ENCODE measurements at places on chromosomes 5 and 9. TPM values are rescaled to one million over a fixed set of nuclear protein-coding genes. Genes with fewer than 3 reads are reported as not detected.

- ATAC-seq, result no peak
Measured at GRCh38 chr9:7859701-7860334, 60.2 kb upstream of the DMAC1 start.

SPINK5 gene
- 47.0 TPM for total RNA-seq

CDC20B gene
- total RNA-seq, result not detected

GRCh38 chr5:36841677-36842076 lies 34.9 kb upstream of the NIPBL start:
- no peak for ATAC-seq

DNA sequence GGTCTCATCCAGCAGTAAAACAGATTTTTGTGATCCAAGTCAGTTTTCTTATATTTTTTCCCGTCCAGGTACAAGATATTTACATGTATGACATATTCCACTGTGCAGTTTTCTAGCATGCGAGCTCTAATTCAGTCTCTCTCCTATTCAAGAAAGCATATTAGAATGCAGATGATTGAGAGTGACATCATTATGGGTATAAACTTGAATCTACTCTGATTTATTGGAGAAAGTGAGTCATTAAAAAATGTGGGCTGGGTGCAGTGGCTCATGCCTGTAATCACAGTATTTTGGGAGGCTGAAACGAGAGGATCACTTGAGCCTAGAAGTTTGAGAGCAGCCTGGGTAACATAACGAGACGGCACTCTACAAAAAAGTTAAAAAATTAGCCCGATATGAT lies 6.2 kb downstream of the FER start:
- no peak for ATAC-seq

CDH9 gene
- not detected for total RNA-seq

FAM163B gene
- total RNA-seq, result not detected

CDKN2A gene
- total RNA-seq, result 2.7 TPM

DNA sequence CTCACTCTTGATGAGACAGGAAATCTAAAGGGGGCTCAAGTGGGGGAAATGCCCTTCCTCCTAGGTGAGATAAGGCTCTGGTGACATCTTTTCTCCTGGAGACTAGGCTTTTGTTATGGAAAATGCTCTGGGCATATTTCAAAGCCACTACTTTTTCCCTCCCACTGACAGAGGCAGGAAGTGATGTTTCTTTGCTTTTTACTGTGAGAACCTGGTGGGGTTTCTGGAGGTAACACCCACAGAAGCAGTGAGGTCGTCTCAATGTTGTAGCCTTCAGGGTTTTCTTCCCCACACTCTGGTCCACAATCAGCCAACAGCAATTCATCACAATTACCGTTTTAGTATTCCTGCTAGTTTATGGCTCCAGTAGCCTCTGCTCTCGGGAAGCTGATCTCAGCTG lies 41.4 kb upstream of the FAM240B start:
- ATAC-seq, result no peak

DNA sequence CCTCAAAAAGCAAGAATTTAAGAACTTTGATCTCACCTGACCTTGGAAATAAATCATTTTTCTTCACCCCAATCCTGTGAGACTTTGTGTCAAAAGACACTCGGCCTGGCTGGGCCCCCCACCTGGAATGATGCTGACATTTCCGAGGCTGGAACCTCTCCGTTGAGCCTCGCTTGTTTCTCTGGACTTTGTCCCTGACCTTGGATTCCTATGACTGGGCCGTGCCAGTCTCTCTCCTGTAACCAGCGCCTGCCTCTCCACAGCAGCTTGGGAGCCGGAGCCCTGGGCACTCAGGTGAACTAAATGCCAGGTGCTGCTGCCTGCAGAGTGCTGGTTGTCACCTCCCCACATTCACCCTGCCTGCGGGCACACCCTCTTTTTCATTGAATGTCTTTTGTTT lies 62.7 kb downstream of the RETREG1 start:
- ATAC-seq, result no peak

DNA sequence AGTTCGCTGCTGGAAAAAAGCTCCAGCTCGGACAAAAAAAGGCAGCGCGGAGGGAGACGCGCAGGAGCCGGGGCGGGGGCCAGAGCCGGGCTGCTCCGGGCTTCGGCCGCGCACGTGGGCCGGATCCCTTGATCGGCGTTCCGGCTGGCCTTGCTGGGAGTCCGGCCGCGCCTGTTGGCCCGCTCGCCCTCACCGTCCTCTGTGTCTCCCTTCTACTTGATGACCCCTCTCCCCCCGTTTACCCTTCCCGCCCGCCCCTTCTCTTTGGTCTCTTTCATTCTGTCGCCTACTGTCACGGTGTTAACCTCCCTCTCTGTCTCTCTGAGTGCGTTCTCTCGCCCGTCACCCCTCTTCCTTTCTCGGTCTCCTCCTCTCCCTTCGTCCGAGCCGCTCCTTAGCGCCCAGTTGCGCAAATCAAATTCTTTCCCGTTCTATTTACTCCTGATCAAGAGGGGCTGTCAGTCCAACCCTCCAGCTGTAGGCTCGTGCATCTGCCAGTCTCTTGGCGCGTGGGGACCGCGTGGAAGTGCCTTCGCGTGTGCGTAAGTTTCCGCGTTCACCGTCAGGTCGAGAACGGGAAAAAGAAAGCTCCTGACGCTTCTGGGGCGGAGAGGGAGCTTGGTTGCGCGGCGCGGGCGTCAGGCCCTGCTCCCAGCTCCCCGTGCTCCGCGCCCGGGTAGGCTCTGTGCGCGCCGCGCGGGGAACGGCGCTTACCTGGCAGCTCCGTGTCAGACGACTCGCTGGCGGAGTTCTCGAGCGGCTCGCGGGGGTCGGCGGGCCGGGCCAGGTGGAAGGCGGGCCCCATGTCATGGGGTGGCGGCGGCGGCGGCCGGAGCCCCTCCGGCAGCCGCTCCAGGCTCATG lies 798 bp downstream of the PITX1 start:
- ATAC-seq, result peak; percentile 13

PCDH1 gene
- 23.0 TPM for total RNA-seq

DNA sequence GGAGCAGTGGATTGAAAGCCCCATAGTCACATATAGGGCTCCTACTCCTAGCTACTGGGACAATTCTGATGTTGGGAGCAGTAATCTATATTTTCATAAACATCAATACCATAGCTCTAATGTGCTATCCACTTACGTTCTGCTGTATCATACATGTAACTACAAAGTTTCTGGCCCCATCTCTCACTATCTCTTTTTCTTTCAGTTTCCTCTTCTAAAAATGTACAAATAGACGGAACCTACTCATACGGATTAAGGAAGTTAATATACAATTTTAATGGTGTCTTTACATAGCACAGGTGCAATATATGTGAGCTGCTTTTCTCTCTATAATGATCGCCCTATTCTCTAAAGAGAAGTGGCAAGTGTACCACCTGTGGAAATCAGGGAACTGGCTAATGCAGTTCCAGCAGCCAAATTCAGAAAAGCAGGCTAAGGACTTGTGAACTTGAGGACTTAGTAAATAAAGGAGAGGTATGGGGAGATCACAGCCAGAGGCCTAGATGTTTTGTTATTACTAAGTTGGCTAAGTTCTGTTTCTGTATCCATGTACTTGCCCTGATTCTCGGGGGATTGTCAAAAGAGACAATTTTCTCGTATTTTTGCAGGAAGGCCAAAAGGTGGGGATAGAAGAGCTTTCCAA lies 1021.9 kb downstream of the CDH12 start:
- no peak for ATAC-seq

DNA sequence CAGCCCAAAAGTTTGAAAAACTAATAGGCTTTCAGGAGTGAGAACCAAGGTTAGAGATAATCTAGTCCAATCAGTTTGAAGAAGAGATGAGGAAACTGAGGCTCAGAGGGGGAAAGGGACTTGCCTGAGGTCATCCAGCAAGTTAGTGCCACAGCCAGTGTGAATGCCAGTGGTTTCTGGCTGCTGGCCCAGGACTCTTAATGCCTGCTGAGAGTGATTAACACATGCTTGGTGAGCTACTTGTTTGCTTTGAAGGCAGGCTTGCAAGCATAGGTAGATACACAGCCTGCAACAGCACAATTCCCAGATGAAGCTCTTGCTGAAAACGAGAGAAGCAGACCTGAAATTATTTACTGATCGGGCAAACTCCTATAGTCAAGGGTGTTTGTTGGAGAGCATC lies 591.6 kb upstream of the SGCD start:
- no peak for ATAC-seq

GRCh38 chr9:122109035-122109813 lies 16.1 kb upstream of the TTLL11 start:
- ATAC-seq, result no peak

DNA sequence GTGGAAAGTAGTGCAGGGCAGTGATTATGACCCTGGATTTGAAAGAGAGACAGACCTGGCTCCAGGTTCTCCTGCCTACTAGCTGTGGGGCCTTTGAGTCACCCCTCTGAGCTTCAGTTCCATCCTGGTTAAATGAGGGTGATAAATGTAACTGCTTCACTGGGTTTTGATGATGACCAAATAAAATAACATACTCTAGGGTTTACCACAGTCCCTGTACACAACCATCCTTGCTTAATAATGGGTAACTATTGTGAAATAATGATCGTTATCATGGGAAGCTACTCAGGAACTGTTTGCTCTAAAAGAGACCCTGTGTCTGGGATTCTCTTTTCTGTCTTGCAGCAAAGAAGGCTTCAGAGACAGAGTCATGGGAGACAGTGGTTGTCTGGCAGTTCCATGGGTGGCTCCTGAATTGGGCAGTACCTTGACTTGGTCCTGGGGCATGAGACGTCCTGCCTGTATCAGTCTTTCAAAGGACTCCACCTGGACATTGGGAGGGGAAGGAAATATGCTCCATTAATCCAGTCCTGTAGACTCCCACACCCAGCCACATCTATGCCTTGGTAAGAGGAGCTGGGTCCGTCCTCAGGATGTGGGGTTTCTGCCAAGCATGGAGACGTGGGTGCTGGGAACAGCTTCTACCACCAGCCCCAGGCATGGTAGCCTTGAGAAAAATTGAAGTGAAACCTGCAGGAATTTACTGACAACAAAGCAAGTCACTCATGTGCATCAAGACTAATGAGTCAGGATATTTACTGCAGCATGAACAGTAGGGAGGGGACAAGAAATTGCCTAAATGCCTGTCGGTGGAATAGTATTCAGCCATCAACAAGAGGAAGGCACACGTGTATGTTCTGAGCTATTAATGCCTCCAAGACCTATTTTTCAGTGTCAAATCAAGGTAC lies 23.4 kb downstream of the AKNA start:
- ATAC-seq, result peak; percentile 64

GRCh38 chr5:53934151-53934820 lies 373.8 kb downstream of the NDUFS4 start:
- no peak for ATAC-seq

PCDHGA9 gene
- total RNA-seq, result 8.6 TPM

DNA sequence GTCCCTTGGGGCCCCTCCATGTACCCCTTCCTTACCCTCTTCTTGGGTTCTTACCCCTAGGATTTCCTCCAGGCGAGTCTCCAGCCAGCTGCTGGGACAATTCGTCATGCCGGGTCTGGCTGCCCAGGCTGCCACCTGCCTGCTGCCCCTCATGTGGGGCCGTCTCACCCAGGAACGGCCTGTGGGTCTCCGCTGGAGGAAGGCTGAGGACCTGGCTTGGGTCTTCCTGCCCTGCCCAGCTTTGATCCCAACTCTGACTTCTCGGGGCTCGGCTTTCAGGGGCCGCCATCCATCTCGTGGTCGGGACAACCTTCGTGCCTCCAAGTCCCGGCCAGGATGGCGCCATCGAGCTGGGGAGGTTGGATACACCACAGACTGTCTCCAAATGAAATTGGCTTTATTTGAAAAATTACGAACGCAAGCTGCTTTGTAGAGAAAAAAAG lies 38.1 kb downstream of the HMCN2 start:
- ATAC-seq, result no peak

JAKMIP2 gene
- 2.3 TPM for total RNA-seq

GPR150 gene
- not detected for total RNA-seq

- no peak for ATAC-seq
Measured at GRCh38 chr9:121568343-121569265, 69.0 kb upstream of the GGTA1 start.
